Mesothelial cell of epicardium (in vitro differentiated cells): ENCODE measurements at places on chromosomes 11 and 22. TPM values are rescaled to one million over a fixed set of nuclear protein-coding genes. Genes with fewer than 3 reads are reported as not detected.
A peak's percentile ranks its signal among the peaks of the same experiment; 100 is the strongest.

GRCh38 chr22:46367707-46368191 lies 32.2 kb downstream of the TRMU start:
- H3K36me3 ChIP-seq = peaks cover 3% of the 10 kb centered on the region
- no peaks in the 10 kb centered on the region for H3K27me3 ChIP-seq
- no peak overlapping the region for H3K27ac ChIP-seq
- H3K4me3 ChIP-seq = no peak overlapping the region
- DNase-seq = no peak

The USH1C gene
- total RNA-seq = 0.29 to 0.88 TPM (median 0.54 TPM) in 3 replicates

GRCh38 chr11:128039140-128040021 lies 548.0 kb downstream of the ETS1 start:
- no peaks in the 10 kb centered on the region for H3K27me3 ChIP-seq
- no peak overlapping the region for H3K27ac ChIP-seq
- DNase-seq = no peak

DNA sequence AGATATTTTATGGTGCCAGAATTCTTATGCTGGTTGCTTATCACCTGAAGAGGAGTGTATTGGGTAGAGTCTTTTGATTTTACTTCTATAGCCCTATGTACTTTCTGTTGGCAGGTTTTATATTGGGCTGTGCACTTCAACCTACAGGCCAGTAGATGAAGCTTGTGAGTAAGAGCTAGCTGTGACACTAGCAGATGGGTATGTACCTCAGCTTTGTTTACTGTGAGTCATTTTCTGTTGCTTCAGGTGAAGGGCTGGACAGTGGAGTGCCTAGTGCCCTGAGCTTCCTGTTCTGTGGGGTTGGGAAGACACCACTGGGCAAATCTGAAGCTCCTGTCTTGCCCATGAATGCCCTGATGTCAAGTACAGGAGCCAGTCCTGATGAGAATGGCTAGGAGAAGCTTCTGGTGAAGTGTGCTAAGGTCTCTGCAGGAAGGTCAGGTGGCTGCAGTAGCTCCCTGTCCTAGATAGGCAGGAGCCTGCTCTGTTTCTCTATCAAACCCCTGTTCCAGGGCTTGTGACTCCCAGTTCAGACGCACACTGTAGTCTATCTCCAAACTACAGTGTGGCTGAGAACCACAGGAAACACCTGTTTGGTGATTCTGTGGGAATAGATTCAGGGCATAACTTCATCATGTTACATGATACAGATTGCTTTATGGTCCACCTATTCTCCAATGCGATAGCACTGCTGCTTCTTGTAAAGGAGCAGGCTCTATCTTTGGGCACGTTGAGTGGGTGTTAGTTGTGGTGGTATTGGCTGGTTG lies 755.7 kb downstream of the KCNA4 start:
- no peaks in the 10 kb centered on the region for H3K36me3 ChIP-seq
- no peaks in the 10 kb centered on the region for H3K4me1 ChIP-seq
- DNase-seq = no peak
- no peak overlapping the region for H3K4me3 ChIP-seq
- no peak overlapping the region for H3K27ac ChIP-seq
- peaks cover 4% of the 10 kb centered on the region for H3K27me3 ChIP-seq

DNA sequence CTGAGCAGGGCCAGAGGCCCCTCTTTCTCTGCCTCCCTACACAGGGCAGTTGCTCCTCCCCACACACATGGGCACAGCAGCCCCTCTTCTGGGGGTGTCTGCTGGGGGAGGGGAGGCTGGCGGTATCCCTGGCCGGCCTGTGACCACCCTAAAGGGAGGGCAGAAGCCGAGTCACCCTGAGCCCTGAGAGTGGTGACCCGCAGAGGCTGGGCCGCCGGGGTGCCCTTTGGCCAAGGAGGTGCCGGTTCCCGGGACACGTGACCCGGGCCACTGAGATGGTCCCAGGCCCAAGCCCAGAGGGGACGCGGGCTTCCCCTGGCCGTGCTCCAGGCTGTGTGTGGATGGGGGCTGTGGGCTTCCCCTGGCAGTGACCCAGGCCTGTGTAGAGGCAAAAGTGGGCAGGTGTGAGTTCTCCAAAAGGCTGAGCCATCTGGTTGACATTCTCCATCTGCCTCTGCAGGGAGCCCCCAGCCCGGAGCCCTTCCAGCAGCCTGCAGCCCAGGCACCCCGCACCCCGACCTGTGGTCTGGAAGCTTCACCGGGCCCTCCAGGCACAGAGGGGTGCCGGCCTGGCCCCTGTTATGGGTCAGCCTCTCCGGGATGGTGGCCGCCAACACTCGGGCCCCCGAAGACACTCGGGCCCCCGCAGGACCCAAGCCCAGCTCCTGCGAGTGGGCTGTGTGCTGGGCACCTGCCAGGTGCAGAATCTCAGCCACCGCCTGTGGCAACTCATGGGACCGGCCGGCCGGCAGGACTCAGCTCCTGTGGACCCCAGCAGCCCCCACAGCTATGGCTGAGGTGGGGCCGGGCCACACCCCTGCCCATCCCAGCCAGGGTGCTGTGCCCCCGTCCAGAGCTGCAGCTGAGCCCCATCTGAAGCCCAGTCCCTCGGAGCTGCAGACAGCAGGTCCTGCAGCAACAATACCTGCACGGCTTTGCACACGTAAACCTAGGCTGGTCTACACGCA lies 1.0 kb downstream of the ADM2 start:
- H3K4me1 ChIP-seq = no peaks in the 10 kb centered on the region
- H3K4me3 ChIP-seq = peak overlapping the region; percentile 53
- peaks cover 55% of the 10 kb centered on the region for H3K27me3 ChIP-seq
- H3K36me3 ChIP-seq = no peaks in the 10 kb centered on the region

DNA sequence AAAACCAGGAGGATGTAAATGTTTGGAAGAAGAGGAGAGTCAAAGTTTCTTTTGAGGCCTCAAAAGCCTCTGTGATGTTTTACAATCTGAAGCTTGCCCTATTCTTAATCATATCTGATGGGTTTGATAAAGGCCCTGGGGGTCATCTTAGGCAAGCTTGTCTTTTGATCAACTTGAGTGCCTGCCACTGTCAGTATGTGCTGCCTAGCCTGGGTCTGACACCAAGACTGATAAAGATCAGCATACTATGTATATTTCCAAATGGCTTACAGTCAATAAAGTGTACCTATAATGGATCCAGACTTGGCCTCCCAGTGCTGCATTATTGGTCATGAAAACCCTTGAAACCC lies 12.7 kb downstream of the EHF start:
- no peak overlapping the region for H3K27ac ChIP-seq
- no peaks in the 10 kb centered on the region for H3K36me3 ChIP-seq
- H3K4me3 ChIP-seq = no peak overlapping the region
- H3K27me3 ChIP-seq = no peaks in the 10 kb centered on the region

DNA sequence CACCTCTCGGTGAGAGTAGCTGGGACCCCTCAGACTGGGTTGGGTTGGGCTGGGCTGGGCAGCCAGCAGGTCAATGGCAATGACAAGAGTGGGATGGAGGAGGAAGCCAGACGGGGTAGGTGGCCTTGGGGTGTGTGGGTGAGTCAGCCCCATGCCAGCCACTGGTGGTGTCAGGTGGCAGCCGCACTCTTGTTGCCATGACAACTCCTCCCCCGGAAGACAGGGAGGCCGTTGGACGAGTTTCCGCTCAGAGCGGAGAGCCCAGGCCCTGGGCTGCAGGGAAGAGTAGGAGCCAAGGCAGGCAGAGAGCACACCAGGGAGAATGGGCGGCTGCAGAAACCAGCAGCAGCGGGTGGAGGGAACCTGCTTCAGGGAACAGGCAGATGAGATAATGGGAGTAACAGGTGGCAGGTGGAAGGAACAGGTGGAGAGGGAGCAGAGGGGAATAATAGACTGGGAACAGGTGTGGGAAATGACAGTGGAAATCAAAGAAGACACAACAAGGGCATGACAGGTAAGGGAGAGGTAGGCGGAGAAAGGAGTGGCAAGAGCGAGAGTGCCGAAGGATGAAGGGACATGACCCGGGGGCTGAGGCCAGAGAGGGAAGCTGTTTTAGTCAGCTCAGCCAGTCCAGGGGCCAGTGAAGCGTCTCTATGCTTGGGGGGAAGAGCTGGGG lies 8.7 kb downstream of the SPTBN2 start:
- H3K36me3 ChIP-seq = peaks cover 4% of the 10 kb centered on the region
- peaks cover 2% of the 10 kb centered on the region for H3K27me3 ChIP-seq
- peaks cover 52% of the 10 kb centered on the region for H3K4me1 ChIP-seq
- peak; percentile 67 for DNase-seq

DNA sequence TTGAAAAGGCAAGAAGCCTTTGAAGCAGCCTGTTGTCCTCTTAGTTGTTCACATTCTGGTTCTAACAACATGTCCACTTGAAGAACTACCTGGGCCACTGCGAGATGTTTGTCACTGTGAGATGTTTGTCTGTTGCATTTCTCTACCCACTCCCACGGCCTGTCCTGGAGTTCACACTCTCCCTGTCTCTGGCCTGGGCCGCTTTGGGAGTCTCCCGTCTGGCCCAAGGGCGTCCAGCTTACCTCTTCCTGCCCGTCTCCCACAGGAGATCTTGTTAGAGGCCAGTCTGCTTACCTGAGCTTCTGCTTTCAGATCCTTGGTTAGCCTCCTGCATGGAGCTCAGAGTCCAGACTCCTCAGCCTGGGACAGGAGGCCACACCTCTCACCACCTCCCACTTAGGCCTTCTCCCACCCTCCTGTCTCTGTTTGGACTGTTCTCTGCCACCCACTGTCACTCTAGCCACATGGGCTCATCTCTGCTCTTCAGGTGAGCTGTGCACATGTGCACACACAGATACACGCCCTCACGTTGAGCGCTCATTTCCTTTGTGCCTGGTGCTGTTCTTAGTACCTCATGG lies 66.0 kb downstream of the TBC1D22A start:
- H3K36me3 ChIP-seq = peaks cover 9% of the 10 kb centered on the region
- no peaks in the 10 kb centered on the region for H3K27me3 ChIP-seq
- H3K27ac ChIP-seq = peak overlapping the region; percentile 97
- no peak for DNase-seq
- no peak overlapping the region for H3K4me3 ChIP-seq
- H3K4me1 ChIP-seq = peaks cover 54% of the 10 kb centered on the region

The TYR gene
- total RNA-seq = not detected in 3 replicates

GRCh38 chr11:64643920-64644646 lies 53.1 kb downstream of the SLC22A12 start:
- H3K4me3 ChIP-seq = peak overlapping the region; percentile 62
- no peaks in the 10 kb centered on the region for H3K36me3 ChIP-seq
- H3K27ac ChIP-seq = no peak overlapping the region
- H3K4me1 ChIP-seq = peaks cover 15% of the 10 kb centered on the region

The OR5A1 gene
- total RNA-seq = not detected in 3 replicates

- no peak for DNase-seq
- H3K36me3 ChIP-seq = no peaks in the 10 kb centered on the region
- no peak overlapping the region for H3K4me3 ChIP-seq
Observed at GRCh38 chr22:39926753-39927152, 25.9 kb downstream of the GRAP2 start.

The SYT13 gene
- total RNA-seq = 6.8 to 9.0 TPM (median 8.1 TPM) in 3 replicates

DNA sequence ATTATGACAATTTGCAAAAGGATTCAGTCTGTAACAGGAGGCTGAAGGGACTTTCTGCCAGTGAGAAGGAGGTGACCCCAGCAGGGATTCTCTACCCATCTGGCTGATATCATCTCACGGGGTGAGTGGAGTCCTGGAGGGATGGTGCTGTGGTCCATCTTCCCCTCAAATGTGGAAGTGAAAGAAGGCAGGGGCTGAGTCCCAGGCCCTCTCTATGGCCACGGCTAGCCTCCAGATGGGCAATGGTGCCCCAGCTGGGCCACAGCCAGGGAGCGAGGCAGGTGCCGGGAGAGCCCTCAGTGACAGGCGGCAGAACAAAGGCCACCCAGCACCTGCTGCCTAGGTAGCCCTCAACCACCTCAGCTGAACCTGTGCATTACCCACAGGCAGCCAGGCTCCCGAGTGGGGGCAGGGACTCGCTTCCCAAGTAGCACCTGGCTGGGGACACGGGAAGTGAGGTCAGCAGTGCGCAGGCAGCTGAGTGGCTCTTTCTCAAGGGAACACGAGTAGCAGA lies 6.7 kb downstream of the NECTIN1 start:
- no peaks in the 10 kb centered on the region for H3K27me3 ChIP-seq
- peaks cover 17% of the 10 kb centered on the region for H3K4me1 ChIP-seq
- H3K27ac ChIP-seq = no peak overlapping the region
- H3K4me3 ChIP-seq = no peak overlapping the region
- no peak for DNase-seq

The PRR33 gene
- not detected in 3 replicates for total RNA-seq
